ENCODE measurements at places on chromosomes 2 and 18.

- no peak for DNase-seq
Measured at GRCh38 chr18:22088996-22089640, 80.3 kb upstream of the GATA6 start.

- DNase-seq: no peak
Measured at GRCh38 chr2:216492597-216493333, 5.9 kb upstream of the RPL37A start.

DNA sequence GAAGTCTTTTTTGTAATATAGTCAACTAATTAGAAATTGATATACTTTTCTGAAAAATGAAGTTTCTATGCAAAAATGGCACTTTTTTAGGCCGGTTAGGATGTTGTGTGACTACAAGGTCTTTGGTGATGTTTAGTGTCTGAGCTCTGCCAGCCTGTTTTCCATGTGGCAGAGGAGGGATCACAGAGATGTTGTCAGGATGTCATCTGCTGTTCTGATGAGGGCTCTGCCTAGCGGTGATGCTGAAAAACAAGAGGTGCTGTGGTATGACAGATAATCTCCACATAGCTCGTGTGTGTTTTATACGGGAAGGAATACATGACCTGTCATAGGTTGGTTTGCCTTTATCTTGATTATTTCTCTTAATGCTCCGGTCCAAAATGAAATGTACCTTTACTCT, 12.0 kb upstream of the IAH1 start:
- DNase-seq: no peak

DNA sequence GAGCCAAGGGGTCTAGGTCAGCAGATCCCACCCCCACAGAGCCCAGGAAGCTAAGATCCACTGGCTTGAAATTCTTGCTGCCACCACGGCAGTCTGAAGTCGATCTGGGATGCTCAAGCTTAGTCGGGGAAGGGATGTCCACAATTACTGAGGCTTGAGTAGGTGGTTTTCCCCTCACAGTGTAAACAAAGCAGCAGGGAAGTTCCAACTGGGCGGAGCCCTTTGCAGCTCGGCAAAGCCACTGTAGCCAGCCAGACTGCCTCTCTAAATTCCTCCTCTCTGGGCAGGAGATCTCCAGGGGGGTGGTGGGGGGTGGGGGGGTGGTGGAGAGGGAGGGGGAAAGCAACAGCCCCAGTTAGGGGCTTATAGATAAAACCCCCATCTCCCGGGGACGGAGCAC, 419.5 kb downstream of the NUP35 start:
- no peak for DNase-seq

- DNase-seq: no peak
Measured at GRCh38 chr2:103138123-103138901, 376.5 kb downstream of the TMEM182 start.

DNA sequence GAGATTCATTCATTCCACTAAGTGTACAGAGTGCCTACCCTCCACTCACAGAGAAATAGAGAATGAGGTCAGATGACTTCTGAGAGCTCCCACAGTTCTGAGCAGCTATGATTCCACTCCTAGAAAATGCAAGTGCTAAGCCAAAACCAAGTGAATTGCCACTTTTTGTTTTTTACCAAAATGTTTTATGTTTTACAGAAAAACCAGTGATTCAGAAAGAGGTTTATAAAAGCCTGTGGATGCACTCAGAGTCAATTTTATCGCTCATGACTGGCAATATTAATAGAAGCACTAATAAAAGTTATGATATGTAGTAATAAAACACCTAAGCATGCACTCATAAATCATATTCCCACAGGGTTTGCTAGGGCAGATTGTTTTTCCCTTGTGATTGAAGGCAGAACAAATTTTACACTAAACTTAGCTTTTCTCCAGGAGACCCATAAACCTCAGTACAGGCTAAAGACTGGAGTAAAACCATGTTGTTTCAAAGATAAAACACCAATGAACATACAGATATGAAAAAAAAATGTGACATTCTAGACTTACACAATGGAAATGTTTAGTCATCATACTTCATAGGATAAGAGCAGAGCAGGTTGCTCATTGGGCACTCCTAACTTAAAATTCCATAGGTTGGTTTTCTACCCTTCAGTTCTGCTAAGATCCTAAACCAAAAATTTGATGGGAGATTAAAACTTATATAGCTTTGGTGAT, 67.5 kb downstream of the PDK1 start:
- no peak for DNase-seq

DNA sequence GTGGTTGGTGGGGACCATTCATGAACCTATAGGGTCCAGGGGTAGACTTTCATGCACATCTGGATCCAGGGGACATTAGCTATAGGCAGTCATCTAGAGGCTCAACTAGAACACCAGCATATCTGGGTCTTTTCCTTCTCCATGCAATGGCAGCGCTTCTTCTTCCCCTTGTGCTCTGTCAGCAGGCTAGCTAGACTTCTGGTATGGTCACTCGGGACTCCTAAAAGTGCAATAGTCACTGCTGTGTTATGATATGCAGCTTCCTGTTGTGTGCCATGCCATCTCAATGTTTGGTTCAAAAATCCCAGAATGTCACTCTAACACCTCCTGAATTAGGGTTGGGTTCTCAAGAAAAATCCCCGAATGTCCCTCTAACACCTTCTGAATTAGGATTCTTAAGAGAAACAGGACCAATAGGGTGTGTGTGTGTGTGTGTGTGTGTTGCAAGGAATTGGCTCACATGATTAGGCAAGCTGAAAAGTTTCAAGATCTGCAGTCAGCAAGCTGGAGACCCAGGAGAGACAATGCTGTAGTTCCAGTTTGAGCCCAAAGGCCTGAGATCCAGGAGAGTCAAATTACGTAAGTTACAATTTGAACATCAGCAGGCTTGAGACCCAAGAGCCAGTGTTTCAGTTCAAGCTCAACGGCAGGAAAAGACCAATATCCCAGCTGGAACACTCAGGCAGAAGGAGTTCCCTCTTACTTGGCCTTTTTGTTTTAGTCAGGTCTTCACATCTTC, 97.1 kb upstream of the LTBP1 start:
- no peak for DNase-seq

- no peak for DNase-seq
Measured at GRCh38 chr2:88574445-88574844, 52.8 kb downstream of the EIF2AK3 start.

GRCh38 chr2:120398996-120399888, 53.3 kb downstream of the INHBB start:
- no peak for DNase-seq

GRCh38 chr18:46042571-46043123, 29.4 kb downstream of the PSTPIP2 start:
- no peak for DNase-seq

GRCh38 chr2:102615620-102616436, 3.5 kb upstream of the SLC9A2 start:
- peak; percentile 47 for DNase-seq

- DNase-seq: no peak
Measured at GRCh38 chr2:102425441-102426132, 2.6 kb downstream of the IL18RAP start.

DNA sequence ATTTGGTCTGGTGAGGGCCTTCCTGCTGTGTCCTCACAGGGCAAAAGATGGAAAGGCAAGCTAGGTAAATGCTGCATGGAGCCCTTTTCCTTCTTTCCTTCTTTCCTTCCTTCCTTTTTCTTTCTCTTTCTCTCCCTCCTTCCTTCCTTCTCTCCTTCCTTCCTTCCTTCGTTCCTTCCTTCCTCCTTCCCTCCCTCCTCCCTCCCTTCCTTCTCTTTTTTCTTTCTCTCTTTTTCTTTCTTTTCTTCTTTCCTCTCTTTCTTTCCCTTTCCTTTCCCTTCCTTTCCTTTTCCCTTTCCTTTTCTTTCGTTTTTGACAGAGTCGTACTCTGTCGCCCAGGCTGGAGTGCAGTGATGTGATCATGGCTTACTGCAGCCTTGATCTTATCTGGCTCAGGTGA, 23.1 kb upstream of the C2orf74 start:
- DNase-seq: no peak

- no peak for DNase-seq
Measured at GRCh38 chr2:110729106-110729505, 3.3 kb upstream of the ACOXL start.

GRCh38 chr2:205482399-205483081, 199.8 kb upstream of the NRP2 start:
- DNase-seq: no peak
